ENCODE measurements at places on chromosomes 5 and 9.

GRCh38 chr5:74112372-74113195 is 486.6 kb downstream of the ARHGEF28 start:
- no peak for DNase-seq

- DNase-seq: no peak
These were observed 114.9 kb downstream of the INVS start for GRCh38 chr9:100213730-100214477.

DNA sequence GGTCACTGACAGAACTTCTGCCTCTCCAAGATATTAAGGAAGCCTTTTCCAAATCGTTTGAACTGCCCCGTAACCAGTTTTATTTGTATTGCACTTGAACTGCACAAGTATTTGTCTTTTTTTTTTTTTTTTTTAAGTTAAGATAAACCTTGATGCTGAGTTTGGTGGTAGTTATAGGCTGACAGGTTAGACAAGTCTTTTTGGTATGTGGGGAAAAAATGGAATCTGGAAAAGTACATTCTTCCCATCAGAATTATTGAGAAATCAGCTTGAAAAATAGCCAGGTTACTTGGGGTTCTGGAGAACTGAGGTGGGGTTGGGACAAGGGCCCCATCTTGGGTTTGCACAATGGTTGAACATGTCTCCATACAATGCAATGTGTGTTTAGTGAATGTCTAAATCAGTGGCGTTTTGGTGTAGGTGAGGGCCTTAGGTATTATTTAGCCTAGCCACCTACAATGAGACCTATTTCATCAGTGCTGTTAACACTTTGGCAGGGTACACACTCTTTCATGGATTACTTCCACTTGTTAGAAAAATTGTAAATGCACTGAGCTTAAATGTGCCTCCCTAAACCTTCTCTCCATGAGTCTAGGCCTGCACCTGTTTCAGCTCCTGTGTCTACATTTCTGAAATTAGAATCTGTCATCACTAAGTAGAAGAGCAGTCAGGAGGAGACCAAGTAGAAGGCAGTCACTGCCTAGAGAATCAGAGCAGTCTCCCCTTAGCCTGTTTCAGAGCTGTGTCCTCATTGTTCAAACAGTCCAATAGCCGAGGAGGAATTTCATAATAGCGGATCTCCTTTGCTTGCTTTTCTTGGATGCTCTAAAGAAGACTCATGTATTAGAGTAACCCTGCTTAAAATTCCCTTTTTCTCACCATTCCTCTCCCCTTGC is 140.0 kb upstream of the HMHB1 start:
- DNase-seq: no peak

DNA sequence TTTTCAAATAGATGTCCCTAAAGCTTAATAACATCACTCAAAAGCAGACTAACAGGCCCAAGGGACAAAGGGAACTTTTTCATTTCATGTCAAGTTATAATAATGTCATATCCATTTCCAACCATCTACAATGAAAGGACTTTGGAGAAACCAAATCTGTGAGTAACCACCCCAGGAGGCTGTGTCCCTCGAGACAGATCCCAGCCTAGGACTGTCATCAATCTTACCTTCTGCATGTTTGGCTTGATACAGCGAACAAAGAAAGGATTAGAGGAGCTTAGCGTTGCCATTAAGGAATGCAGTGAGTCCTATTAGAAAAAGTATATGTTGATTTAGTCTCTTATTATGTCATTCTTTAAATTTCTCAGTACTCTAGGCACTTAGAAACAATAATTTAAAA is 137.8 kb upstream of the RETREG1 start:
- no peak for DNase-seq

DNA sequence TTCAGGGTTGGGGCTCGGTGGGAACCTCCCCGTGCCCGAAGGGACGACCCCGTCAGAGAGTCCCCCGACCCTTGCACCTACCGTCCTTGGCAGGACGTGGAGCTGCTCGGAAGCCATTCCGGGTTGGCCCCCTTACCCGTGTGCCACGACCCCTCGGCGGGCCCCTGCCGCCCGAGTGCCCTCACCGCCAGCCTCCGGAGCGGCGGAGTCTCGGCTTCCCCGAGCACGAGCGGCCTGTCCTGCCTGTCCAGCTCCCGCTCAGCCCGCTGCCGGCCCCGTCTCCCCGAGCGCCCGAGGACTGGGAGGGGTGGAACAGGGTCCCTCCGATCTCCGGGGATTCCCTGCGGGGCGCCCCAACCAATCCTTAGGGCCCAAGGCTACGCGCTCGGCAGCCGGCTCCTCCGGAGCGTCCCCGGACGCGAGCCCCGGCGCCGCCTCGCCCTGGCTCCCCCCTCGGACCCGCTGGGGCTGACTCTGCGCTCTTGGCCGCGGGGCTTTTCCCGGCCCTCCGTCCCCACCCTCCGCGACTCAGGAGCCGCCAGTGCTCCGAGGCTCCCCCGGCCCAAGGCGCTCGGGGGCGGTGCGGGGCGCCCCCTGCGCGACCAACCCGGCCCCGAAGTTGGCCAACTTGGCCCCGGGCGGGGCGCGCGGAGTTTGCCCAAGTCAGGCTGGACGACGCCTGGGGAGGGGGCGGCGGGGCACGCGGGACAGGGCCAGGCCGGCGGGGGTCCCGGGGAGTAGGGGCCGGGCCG is 654 bp downstream of the ADAMTS2 start:
- no peak for DNase-seq

GRCh38 chr5:112710896-112711295 is 26.8 kb upstream of the APC start:
- no peak for DNase-seq

GRCh38 chr5:137313526-137314175 is 185.5 kb downstream of the SPOCK1 start:
- DNase-seq: no peak

- DNase-seq: no peak
These were observed 128.1 kb downstream of the FBXO38 start for GRCh38 chr5:148511810-148512347.

GRCh38 chr9:71754151-71754550 is 14.2 kb downstream of the CEMIP2 start:
- DNase-seq: no peak

DNA sequence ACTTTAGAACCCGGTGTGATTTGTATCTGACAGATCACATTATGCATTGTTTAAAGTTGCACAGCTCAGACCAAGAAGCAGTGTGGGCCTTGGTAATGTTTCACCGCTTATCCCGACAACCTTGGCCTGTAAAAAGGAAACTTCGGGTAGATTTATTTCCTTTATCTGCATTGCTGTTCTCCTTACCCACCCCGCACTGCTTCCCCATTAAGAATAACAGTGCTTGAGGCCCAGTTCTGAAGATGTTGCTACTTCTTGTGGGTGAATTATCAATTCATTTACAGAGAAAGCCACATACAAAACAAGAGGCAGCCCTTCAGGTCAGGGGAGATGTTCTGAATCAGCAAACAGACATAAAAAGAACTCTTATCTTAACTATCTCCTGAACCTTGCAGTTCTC is 8.4 kb downstream of the SMARCA2 start:
- DNase-seq: no peak

DNA sequence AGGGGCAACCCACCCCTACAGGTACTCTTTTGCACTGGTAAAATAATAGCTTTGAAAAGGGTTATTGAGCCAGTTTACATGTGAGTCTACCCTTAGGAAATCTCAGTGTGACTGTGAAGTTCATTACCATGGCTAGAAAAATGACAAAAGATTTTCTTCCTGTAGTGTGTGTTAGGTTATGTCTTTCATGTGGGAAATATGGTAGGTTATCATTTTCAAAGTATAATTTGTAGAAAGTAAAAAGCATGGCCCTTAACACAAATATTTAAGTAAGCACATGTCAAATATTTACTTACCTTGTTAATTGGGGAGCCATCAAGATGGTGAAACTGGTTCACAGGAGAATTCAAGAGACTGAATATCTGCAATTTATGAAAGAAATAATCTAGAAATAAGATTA is 37.3 kb upstream of the PLPP1 start:
- no peak for DNase-seq

DNA sequence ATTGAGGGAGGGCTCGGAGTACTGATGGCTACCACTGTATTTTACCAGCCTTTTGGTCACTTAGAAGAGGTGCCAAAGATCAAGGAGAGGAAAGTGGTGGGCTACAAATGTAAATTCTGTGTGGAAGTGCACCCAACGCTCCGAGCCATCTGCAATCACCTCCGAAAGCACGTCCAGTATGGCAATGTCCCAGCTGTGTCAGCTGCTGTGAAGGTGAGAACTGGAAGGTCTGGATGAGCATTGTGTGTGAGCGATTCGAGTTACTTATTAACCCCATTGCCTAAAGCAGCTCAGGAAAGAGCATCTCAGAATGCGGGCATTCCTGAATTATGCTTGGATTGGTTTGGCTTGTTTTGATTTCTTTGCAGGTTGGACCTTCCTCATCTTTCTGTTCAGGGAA is 67.5 kb downstream of the ZNF462 start:
- no peak for DNase-seq

- DNase-seq: no peak
These were observed 117.9 kb upstream of the PRDM9 start for GRCh38 chr5:23389291-23390101.

- DNase-seq: no peak
These were observed 9.8 kb upstream of the CPEB4 start for GRCh38 chr5:173878224-173878967.

DNA sequence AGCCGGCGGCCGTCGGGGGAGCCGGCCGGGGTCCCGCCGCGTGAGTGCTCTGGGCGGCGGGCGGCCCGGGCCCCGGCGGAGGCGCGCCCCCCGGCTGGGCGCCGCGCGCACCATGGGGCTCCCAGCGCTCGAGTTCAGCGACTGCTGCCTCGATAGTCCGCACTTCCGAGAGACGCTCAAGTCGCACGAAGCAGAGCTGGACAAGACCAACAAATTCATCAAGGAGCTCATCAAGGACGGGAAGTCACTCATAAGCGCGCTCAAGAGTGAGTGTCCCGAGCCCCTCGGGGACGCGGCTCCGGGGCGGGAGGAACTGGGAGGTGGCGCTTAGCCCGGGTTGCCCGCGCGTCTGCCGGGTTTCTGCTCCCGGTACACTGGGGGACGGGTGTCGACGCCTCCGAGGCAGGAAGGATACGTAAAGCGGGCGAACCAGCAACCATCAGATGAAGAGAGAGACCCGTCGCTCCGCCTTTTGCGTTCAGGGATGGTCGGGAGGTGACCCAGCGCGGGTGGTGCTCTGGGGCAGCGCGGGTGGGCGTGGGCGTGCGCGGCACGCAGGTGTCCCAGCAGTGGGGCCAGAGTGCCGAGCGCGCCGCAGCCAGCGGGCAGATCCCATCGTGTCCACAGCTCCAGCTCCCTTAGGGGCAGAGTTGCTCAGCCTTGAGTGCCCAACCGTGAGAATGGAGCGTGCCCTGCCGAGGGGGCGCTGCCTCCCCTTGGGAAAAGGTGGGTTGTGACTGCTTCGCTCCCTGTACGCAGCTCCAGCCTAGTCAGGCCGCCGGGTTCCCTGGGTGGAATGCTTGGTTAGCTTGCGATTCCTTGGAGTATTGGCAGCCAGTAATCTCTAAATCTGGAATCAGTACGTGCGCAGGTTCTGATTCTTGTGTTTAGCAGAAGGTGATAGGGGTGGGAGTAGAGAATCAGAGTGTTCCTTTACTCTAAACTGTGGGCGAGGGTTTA is 753 bp downstream of the ARHGAP26 start:
- no peak for DNase-seq

DNA sequence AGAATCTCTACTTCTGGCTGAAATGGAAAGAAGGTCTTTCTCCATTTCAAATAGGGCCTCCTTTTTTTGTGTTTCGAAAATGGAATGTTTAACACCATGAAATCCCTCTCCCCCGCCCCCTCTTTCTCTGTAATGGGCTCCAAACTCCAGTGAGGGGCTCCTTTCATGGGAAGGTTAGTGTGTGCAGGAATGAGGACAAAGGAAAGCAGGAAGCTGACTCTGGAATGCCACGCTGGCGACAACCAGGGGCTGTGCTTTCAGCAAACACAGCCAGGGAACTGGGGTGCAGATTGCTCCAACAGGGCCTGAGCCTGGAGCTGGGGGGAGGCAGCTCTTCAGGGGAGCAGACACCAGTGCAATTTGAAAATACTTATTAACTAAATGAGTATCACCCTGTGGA is 82.8 kb downstream of the CRB2 start:
- no peak for DNase-seq

- no peak for DNase-seq
These were observed 37.3 kb downstream of the MRPL36 start for GRCh38 chr5:1762121-1762882.

GRCh38 chr5:1064383-1065142 is 47.3 kb downstream of the SLC12A7 start:
- no peak for DNase-seq

DNA sequence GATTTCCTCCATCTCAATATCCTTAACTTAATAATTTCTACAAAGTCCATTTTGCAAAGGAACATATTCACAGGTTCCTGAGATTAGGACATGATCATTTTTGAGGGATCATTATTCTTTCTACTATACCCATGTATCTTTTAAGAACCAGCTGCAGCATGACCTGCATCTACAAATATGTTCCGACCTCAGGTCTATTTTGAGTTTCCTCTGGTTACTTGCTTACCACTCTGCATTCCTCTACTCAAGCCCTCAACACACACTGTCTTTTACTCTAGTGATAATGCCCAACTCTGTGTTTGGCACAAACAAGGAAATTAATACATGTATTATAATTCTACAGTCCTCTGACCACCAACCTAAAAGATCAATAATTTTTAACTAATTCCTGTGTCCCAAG is 386.1 kb downstream of the DNAH5 start:
- DNase-seq: no peak

- no peak for DNase-seq
These were observed 63.0 kb downstream of the TSSK1B start for GRCh38 chr5:113371721-113372196.

Measured in COLO829 (cell line).